ENCODE measurements at places on chromosomes 5 and 9.

- no peak for DNase-seq
These were observed 328.3 kb downstream of the TMEM167A start for GRCh38 chr5:82748688-82749460.

DNA sequence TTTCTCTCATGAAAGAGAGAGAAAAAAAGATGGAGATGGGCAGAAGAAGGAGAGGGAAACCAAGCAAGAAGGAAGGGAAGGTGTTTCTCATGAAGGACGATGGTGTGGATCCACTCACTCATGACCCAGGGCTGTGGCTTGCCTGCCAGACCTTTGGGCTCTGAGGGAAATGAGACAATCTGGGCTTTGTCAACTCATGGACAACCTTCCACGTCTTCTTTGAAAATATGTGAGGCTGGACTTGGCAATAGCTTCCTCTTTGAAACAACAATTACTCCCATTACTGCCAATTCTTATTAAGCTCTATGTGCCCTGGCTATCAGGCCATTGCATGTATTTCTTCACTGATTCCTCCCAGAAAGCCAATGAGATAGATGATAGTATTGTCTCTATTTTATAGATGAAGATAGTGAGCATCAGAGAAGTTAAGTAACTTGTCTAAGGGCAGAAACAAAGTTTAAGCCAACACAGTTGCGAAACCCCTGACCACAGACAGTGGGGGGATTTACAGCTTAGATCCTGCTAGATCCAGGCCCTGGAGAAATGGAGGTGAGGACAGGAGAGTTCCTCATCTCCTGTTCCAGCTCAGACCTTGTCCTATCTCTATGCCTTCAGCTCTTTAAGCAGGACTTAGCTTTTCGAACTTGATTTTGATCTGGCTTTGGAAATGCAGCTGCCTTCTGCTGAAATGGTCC, 132.4 kb downstream of the GCNT1 start:
- DNase-seq = no peak

- DNase-seq = no peak
These were observed 143.0 kb downstream of the SMARCA2 start for GRCh38 chr9:2158111-2158610.

DNA sequence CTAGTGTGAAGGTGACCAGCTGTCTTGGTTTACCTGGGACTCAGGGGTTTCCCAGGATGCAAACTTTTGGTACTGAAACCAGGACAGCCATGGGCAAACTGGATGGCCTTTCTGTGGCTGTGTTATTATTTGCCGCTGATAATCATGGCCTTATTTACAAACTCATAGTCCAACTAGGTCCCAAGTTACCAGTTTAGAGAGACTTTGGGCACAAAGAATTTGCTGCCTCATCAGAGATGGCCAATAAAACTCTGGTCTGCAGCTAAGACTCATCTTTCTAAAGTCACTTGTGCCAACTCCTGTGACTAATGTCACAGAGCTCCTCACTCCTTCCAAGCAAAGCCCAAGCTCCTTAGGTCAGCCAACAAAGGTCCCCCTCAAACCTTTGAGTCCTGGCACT, 47.5 kb upstream of the PLPP6 start:
- DNase-seq = no peak

GRCh38 chr5:172478256-172478655, 23.9 kb upstream of the SH3PXD2B start:
- no peak for DNase-seq

- no peak for DNase-seq
These were observed 65.0 kb downstream of the KIAA1958 start for GRCh38 chr9:112551641-112552040.

DNA sequence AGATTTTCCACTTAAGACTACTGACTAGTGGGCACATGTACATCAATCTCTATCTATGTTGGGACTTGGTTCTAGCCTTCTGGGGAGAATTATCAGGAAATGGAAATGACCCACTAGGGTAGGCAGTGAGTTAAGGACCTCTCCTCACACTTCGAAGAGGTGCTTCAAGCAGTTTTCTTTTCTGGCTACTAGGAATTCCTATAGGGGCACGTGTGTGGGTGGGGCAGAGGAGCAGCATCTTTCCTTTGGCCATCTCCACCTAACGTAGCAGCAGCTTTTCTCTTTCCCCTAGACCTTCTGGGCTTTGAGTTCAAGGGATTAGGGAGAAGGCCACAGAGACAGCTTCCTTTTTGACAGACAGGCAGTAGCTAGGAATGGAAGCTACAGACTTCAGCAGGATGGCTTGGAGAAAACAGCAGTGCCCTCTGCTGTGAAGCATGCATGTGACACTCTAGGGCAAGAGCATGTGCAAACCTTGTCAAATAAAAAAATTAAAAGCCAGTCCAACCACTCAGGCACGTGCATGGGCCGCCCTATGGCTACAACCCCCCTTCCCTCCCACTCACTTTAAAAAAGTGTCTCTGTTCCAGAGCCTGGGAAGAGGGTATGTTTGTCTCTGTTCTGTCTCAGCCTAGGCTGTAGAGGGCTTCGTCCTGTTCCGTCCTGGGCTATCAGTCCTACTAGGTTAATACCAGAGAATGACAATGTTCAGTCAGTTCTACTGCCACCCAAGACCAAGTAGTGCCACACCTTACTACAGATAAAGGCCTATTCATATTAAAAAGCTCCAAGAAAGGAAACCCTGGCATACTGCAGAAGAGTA, 8.7 kb upstream of the GFRA3 start:
- no peak for DNase-seq

DNA sequence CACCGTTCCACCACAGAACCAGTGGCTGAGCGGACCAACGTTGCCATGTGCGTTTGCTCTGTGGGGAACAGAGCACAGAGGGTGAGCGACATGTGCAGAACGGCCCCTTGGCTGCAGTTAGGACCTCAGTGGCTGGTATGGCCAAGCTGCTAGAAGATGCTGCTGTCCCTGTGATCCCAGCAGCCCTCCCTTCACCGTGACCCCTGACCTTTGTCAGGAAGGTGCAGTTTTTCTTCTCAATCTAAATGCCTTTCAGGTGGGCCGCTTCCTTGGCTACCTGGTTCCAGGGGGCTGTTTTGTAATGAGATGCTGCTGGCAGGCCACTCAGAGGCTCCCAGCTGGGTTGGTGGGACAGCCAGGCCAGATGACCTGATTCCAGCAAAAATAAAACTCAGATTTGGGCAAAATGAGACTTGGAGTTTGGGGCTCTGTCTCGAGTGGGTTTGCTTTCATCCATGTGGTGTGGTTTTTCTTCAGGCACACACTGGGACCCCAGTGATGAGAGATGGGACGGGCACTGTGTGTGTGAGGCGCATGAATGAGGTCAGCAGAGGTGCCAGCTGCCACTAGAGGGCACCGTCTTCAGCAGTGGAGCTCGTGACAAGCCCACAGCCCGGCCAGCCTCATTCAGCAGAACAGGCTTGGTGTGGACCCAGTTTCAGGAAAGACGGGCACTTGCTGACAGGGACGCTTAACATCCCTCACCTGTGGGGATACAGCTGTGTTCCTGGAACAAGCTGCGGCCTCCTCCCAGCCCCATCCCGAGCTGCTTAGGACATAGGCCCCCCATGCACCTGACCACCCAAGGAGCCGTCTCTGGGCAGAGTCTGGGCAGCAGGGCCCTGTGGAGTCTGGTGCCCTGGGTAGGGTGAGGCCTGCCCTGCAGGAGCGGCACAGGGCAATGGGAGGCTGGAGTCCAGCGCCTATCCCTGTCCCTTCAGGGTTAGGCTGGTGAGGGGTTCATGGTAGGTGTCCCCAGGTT, 4.1 kb downstream of the MRPS2 start:
- DNase-seq = no peak

- no peak for DNase-seq
These were observed 187.6 kb downstream of the CETN3 start for GRCh38 chr5:90221951-90222350.

DNA sequence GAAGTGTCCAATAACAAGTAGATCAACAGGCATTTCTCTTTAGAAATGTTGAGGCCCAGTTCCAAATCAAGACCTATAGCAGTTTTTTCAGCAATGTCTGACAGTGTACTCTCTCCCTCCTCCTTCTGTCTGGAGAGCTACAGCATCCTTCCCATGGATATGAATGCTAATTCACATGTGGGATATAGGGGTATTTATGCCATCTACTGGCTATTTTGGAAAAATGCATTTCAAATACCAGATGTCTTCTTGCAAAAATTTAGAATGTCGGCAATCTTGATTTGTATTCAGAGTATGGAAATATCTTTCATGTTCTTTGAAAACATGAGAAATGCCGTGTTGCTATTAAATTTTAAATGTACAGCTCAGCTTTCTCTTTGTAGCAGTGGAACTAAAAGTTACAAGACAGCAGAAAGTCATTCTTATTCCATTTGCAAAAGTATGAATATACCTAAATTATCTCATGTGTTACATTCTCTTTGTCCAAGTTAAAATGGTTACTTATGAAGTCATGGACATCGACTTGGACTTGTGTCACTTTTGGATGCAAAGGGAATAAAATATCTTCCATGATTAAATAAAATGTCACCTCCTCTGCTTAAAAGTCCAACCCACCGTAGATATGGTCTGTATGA, 647.8 kb downstream of the TAF11L14 start:
- no peak for DNase-seq

Data from activated gamma-delta T cell (primary cell).